ENCODE measurements at places on chromosomes 1 and 21.

- H3K27me3 ChIP-seq: peaks cover 12% of the 10 kb centered on the region
- H3K4me1 ChIP-seq: no peaks in the 10 kb centered on the region
- no peaks in the 10 kb centered on the region for H3K36me3 ChIP-seq
Measured at GRCh38 chr1:51346086-51346942, 16.0 kb upstream of the TTC39A start.

DNA sequence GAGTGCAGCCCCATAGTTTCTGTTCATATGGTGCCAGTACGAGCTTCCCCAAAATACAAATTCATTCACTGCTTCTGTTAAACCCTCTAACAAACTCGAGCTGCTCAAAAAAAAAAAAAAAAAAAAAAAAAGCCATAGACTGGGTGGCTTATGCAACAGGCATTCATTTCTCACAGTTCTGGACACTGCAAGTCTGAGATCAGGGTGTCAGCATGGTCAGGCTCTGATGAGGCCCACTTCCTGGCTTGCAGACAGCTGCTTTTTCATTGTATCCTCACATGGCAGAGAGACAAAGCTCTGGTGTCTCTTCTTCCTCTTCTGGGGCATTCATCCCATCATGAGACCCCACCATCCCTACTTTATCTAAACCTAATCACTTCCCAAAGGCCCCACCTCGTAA is 121.6 kb downstream of the PTBP2 start:
- H3K27ac ChIP-seq: no peak overlapping the region
- no peak for DNase-seq
- H3K4me1 ChIP-seq: no peaks in the 10 kb centered on the region
- no peak overlapping the region for H3K4me3 ChIP-seq

- peaks cover 4% of the 10 kb centered on the region for H3K4me1 ChIP-seq
- no peaks in the 10 kb centered on the region for H3K27me3 ChIP-seq
- no peak for DNase-seq
- no peak overlapping the region for H3K27ac ChIP-seq
- no peaks in the 10 kb centered on the region for H3K36me3 ChIP-seq
Measured at GRCh38 chr21:25453524-25453923, 153.8 kb downstream of the MRPL39 start.

DNA sequence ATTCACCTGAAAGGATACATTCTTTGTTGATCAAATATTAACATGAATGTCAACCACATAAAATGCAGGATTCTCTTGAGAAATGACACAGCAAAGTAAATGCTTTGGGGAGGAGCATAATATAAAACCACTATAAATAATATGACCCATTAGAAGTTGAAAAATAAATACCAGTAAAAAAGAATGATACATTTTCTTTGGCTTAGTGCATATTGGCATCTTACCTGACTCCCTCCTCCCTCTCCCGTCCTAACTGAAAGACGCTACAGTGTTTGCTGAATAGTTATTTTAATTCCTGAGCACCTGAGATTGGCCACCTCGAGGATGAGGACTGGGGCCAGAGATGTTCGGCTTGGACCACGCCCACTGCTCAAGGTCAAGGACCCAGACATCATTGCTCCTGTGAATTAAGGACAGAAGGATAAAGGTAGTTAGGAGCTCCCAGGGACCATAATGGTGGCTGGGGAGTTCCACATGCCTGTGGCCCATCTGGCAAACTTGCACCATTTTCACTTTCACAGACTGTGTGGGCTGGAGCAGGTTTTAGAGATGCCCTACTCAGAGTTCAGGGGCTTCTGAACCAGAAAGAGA is 16.4 kb upstream of the CPLANE2 start:
- no peaks in the 10 kb centered on the region for H3K27me3 ChIP-seq
- H3K27ac ChIP-seq: no peak overlapping the region
- no peak overlapping the region for H3K4me3 ChIP-seq
- H3K4me1 ChIP-seq: peaks cover 11% of the 10 kb centered on the region

DNA sequence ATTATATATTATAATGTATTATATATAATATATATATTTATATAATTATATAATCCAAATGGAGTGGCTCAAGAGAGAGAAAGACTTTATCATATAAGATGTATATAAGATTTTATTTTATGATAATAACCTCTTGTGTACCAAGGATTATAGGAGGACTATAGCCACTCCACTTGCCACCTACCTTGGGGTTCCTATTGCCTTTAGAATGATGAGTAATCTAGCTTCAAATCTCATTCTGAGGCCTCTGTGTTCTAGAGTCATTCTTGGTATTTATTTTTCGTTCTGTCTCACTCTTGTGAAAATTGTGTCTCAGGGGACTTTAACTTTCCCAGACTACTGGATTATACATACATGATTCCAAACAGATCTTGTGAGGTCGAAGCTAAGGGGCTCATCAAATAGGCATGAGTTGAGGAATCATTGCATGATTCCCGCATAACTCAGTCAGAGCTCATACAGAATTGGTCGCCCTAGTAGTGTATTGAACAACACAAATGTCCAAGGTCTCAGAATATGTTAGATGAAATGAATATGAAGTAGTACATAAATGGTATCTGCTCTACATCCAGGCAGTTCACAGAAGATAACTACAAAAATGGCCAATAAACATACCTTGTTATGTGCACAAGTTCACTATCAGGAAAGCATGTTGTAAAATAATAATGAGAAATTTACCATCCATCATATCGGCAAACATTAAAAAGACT is 159.5 kb upstream of the RNPC3 start:
- no peak for DNase-seq
- H3K4me1 ChIP-seq: no peaks in the 10 kb centered on the region
- H3K27me3 ChIP-seq: no peaks in the 10 kb centered on the region
- H3K4me3 ChIP-seq: no peak overlapping the region

GRCh38 chr21:39662411-39662953 is 49.7 kb downstream of the B3GALT5 start:
- no peaks in the 10 kb centered on the region for H3K36me3 ChIP-seq
- H3K27me3 ChIP-seq: no peaks in the 10 kb centered on the region
- no peak overlapping the region for H3K27ac ChIP-seq
- peaks cover 6% of the 10 kb centered on the region for H3K4me1 ChIP-seq

- H3K27ac ChIP-seq: peak overlapping the region; percentile 98
- peaks cover 21% of the 10 kb centered on the region for H3K4me1 ChIP-seq
- no peak for DNase-seq
- no peaks in the 10 kb centered on the region for H3K27me3 ChIP-seq
- no peak overlapping the region for H3K4me3 ChIP-seq
Measured at GRCh38 chr1:155893389-155894142, 17.6 kb downstream of the RIT1 start.

- no peak overlapping the region for H3K27ac ChIP-seq
- H3K4me1 ChIP-seq: no peaks in the 10 kb centered on the region
- no peaks in the 10 kb centered on the region for H3K27me3 ChIP-seq
- no peak for DNase-seq
- no peak overlapping the region for H3K4me3 ChIP-seq
Measured at GRCh38 chr1:78141531-78142231, 95.9 kb downstream of the GIPC2 start.

GRCh38 chr1:27346991-27347624 is 5.3 kb downstream of the SYTL1 start:
- no peak overlapping the region for H3K27ac ChIP-seq
- H3K4me3 ChIP-seq: no peak overlapping the region
- DNase-seq: no peak
- H3K4me1 ChIP-seq: peaks cover 21% of the 10 kb centered on the region

DNA sequence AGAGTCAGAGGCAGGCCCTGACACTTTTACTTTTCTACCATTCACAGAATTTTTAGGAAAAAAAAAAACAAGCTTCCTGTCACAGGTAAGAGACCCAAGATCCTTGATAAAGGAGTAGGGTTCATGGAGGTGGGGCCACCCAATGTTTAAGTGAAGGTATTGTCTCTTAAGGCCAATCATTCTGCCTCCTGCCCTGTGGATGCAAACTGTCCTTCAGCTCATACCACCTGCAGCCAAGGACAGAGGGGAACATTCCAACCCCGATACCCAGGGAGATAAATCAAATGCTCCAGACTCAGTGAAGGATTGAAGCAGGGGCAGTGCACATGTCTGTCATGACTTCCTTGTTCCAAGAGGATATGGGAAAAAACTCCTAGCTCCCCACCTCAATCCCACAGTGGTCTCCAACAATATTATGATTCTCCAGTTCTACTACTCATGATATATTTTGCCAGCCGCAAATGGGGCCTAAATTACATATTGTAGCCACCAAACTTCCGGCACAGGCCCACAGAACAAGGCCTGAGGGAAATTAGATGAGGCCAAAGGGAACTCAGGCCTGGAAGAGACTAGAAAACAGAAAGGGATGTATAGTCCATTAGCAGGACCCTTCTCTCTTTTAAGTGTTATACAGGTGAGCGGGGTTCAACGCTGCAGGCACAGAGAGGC is 59.5 kb downstream of the TRABD2B start:
- no peak overlapping the region for H3K27ac ChIP-seq
- H3K4me3 ChIP-seq: no peak overlapping the region
- no peaks in the 10 kb centered on the region for H3K27me3 ChIP-seq
- H3K36me3 ChIP-seq: no peaks in the 10 kb centered on the region

DNA sequence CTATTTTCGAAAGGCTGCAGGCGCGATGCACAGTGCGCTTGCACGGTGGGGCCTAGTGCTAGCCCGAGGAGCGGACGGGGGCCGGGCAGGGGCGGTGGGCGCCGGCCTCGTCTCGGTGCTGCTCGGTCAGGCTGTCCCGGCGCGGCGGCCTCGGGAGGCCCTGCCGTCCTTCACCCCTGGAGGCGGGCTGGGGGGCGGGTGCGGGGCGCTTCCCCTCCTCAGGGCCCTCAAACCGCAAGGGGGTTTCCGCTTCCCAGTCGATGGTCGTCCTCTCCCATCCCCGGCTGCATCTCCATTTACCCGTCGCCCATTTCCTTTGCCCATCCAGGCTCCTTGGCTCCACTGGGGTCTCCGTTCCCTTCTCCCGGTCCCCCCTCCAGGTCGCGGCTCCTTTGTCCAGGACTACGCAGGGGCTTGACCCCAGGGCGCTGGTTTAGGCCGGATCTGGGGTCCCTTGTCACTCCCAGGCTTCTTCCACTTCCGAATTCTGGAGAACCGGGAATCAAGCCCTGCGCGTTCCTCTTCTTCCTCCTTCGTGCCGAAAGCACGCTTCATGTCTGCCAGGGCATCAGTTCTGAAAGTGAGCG is 196.3 kb upstream of the LMO4 start:
- H3K27ac ChIP-seq: no peak overlapping the region
- peaks cover 7% of the 10 kb centered on the region for H3K4me1 ChIP-seq
- H3K36me3 ChIP-seq: no peaks in the 10 kb centered on the region
- H3K27me3 ChIP-seq: no peaks in the 10 kb centered on the region
- DNase-seq: no peak
